ENCODE measurements at places on chromosomes 11 and 22.

- DNase-seq = no peak
Measured at GRCh38 chr11:36507824-36508489, 2.1 kb downstream of the TRAF6 start.

- DNase-seq = no peak
Measured at GRCh38 chr22:27170491-27170890, 513.1 kb downstream of the MIAT start.

DNA sequence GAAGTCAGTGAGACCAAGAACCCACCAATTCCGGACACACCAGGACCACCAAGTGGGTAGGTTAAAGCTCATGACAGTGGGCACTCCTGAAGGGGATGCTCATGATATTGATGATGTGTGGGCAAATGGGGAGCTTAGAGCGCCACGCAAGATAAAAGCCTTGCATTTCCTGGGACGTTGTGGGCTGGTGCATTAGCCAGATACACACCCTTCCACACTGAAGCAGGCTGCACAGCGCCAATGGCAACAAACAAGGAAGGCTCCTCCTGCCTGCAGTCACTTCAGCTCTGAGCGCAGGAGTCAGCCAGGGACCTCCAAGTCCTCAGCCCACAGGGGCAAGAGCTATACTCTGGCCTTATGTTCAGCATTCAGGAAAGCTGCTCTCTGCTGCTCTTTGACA lies 20.6 kb downstream of the TMEM218 start:
- no peak for DNase-seq

DNA sequence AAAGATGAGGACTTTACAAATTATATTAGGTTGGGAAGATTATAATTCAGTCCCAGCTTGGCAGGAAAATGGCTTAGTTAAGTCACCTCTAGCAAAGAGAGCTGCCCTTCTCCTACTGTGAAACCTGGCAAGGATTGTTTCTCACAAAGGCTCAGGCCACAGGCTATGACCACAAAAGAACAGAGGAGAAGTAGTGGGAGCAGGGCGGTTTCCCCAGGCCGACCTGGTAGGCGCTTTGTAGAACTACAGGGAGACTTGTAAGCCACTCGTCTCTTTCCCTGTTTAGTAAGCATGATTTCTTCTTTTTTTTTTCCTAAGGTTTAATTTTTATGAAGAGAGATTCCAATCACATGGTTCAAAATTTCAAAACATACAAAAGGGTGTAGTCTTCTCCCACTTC lies 4.6 kb downstream of the SNAP29 start:
- no peak for DNase-seq

DNA sequence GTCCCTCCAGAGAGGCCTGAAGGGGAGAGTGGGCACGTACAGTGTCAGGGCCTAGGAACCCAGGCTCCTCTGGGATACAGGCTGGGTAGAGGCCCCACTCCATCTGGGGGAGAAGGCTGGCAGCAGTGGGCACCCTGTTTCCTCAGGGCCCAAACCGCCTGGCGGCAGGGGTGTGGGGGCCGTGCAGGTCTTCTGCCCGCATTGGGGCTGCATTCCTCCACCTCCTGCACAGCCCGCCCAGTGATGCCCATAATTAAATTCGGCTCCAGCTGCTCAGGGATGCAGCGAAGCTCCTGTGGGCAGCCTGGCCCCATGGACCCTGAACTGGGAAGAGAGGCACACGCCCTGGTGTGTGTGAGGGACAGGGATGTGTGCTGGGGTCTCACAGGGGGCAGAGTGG lies 35.4 kb downstream of the KCNQ1OT1 start:
- DNase-seq = no peak

- DNase-seq = no peak
Measured at GRCh38 chr11:38476808-38477575, 1879.0 kb upstream of the RAG2 start.

GRCh38 chr11:3735827-3736226 lies 61.5 kb downstream of the NUP98 start:
- DNase-seq = no peak

DNA sequence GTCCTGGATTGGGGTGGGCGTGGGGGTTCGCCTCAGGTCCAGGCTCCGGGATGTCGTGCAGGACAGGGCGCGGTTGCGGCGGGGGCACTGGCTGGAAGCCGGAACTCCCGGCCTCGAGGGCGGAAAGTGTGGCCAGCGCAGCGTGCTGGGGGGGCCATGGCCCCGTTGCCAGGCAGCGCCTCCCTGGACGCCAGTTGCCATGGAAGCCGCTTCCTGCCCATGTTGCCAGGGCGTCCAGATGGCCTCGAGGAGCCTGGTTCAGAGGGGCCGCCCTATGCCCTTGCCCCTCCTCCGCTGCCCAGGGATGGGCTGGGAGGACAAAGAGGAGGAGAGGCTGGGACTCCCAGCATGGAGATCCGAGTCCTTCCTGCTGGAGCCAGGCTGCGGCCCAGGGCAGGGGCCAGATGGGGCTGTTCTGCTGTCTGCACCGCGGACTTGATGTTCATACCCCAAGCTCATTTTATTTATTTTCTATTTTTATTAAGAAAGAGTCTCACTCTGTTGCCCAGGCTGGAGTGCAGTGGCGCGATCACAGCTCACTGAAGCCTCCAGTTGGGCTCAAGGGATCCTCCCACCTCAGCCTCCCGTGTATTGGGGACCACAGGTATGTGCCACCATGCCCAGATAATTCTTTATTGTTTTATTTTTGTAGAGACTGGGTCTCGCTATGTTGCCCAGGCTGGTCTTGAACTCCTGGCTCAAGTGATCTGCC lies 4.6 kb upstream of the CCDC188 start:
- DNase-seq = no peak

DNA sequence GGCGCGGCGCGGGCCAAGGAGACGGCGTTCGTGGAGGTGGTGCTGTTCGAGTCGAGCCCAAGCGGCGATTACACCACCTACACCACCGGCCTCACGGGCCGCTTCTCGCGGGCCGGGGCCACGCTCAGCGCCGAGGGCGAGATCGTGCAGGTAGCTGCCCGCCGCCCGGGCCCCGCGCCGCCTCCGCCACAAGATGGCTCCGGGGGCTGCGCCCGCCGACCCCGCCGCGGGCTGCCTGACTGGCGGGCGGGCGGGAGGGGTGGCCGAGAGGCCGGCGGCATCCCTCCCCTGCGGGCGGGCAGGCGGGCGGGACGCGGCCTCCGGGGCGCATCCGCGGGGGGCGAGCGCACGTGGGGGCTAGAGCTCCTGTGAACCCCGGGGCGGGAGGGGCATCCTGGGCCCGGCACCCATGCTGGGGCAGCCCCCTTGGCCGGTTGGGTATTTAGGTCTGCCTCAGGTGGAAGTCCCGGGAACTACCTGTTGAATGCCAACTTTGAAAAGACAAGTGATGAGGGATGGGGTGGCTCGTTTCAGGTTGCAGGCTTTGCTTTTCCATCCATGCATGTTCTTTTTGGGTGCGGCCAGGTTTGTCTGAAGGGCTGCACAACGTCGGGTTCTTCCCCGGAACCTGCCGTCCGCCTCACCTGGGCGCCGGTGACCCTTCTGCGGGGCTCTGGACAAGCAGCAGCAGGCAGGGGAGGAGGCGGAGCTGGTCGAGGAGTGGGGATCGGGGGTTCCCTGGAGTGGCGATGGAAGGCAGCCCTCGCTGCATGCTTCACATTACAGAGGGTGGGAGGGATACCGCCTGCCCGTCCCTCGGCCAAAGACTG lies 760 bp downstream of the ZNRF3 start:
- DNase-seq = no peak

DNA sequence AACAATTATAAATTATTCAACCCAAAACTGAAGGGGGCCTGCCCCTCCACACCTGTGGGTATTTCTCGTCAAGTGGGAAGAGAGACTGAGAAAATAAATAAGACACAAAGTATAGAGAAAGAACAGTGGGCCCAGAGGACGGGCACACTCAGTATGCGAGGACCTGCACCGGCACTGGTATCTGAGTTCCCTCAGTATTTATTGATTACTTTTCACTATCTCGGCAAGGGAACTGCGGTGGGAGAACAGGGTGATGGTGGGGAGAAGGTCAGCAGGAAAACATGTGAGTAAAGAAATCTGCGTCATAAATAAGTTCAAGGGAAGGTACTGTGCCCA lies 3.2 kb downstream of the C11orf54 start:
- DNase-seq = no peak

GRCh38 chr11:14001597-14001996 lies 39.1 kb downstream of the SPON1 start:
- DNase-seq = no peak

DNA sequence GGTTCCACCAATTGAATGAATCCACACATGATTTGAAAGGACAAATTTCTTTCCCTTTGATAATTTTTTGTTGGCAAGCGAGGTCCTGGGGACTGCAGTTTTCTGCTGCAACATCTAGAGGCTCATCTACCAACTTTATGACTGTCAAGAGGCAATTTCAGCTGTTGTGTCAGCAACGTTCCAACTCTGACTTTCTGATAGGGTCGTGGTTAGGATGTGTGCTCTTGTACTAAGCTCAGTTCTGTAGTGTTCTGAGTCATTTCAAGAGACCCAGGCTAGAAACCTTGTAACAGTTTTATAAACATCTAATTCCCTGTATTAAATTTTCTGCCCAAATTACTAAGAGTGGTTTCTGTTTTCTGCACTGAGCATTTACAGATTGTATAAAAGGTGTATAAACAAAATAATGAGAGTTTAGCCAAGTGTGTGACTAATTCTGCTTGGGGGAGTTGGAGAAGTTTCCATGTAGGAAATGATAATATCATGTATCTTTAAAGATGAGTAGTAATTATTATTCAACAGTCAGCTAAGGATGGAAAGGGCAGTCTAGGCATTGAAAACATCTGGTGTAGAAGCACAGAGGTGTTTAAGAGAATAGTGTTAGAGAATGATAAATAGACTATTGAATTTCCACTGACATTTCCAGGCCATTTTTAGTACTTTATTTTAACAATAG lies 72.2 kb downstream of the RBMXL2 start:
- DNase-seq = no peak

DNA sequence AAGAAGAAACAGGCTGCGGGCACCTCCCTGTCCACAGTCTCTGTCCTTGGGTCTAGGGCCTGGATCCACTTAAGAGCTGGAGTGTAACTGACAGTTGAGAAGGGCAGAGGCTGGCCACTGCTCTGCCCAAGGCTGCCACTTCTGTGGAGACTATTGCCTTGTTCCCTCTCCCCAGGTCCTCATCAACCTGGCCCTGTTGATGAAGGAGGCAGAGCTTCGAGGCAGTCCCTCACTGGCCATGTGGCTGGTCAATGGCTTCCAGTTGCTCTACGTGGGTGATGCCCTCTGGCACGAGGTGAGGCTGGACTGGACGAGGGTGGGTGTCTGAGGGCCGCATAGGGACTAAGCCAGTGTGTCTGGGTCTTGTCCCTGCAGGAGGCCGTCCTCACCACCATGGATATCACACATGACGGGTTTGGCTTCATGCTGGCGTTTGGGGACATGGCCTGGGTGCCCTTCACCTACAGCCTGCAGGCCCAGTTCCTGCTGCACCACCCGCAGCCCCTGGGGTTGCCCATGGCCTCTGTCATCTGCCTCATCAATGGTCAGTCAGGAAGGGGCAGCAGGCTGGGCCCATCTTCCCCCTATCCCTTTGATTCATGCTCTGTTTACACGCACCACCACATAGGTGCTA lies 2.8 kb downstream of the ZNHIT2 start:
- no peak for DNase-seq

DNA sequence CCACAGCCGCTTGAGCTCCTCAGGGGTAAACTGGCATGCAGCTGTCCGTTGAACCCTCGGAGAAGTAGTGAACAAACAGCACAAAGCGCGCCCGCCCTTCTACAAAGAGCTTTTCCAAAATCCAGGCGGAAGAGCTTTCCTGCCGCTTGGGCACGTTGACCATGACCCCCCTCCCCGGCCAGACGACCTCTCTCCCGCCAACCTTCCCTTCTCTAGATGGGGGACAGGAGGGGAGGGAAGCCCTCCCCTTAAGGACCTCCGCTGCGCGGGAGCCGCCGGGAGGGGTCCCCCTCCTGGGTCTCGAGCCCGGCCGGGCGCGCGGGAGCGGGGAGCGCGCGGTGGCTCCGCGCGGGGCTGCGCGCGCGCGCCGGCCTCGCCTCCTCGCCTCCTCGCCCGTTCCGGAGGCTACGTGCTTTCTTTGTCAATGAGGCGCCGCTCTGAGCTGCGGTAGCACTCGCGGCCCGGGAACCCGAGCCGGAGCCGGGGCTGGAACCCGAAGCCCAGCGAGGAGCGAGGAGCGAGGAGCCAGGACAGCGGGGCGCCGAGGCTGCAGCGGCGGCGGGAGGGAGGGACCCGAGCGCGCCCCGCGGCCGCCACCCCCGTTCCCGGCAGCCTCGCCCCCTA lies 118.6 kb downstream of the HIPK3 start:
- no peak for DNase-seq

GRCh38 chr11:65776196-65776595 lies 4.6 kb downstream of the AP5B1 start:
- no peak for DNase-seq

- DNase-seq = no peak
Measured at GRCh38 chr11:65242389-65242788, 19.4 kb upstream of the POLA2 start.

- DNase-seq = no peak
Measured at GRCh38 chr22:48772286-48772907, 1055.3 kb downstream of the BRD1 start.

DNA sequence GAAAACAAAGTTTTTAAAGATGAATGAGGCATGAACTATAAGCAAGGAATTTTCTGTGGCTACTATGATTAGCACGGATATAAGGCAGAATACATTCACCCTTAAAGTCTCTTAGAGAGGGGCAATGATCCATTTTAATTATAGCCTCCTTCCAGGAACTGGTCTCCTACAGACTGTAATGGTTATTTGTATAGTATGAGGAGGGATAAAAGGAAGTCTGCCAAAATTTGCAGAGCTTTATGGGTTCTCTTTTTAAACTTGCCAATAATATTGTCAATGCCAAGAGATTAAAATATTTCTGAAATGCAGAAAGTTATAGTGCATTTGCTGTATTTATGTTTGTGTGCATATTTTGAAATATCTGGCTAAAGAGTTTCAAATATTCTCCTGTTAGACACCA lies 271.4 kb upstream of the LUZP2 start:
- no peak for DNase-seq

GRCh38 chr11:2667940-2668339 lies 31.9 kb downstream of the KCNQ1OT1 start:
- no peak for DNase-seq

DNA sequence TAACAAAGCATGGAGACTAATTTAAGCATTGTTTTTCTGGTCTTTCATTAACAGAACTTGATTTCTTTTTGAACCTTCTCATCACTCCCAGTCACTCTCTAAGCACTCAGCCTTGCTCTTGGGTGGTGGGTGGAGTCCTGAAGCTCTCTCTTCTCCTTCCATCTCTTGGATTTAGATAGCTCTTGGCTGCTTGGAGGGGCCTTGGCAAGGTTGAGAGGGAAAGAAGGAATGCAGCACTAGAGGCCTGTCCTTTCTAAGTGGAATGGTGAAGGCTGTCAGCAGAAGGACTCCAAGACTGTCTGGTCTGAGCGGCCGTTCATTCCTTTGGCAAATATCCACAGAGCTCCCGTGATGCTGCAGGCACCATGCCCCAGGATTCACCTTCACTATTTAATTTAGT lies 168.6 kb upstream of the E2F8 start:
- DNase-seq = no peak
